Stimulated activated CD4-positive, alpha-beta T cell treated with anti-CD3 and anti-CD28 coated beads, Interleukin-15, amount 100 ng/mL, for 1 hour (primary cell): ENCODE measurements at places on chromosomes 16 and 17.
A peak's percentile ranks its signal among the peaks of the same experiment; 100 is the strongest.

- no peak for DNase-seq
Observed at GRCh38 chr17:38605841-38606645, at the start of gene SRCIN1. TSS of gene SRCIN1 (minus strand) at chr17:38605952. CDS start at chr17:38605705, 247 bp downstream.

- DNase-seq, result no peak
Observed at GRCh38 chr17:21304091-21304490, 19.6 kb downstream of the MAP2K3 start.

DNA sequence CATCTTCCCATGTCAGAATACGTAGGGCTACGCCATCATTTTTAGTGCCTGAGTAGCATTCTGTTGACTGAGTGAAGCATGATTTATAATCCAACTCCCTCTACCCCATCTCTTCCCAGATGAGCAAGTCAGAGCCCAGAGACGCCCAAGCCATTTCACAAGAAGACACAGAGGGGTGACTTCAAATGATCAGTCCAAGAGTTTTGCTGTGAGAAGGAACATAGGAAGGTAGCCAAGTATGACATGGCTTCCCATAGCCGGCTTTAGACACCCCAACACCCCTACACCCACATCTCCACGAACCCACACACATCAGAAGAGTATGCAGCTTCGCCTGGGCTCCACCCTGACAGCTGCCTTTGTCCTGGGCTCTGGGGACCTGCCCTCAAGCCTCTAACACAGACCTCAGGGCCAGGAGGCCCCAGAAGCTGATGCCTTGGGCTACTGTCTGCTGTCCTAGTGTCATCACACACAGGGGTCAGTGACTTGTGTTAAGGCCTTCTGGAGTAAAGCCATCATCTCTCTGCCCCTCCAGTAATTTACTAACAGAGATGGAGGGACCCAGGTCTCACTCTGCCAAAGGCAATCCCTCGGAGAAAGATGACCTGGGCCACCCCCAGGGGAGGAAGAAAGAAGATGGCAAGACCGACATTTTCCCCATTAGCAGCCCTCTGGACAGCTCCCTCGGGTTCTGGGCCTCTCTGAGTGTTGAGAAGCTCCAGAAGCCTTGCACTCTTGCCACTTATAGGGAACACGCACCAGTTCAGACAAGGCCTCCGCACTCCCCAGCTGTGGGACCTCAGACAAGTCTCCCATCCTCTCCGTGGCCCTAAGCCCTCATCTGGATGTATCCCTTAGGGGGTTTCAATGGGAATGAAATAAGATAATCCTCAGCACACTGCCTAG, 38.7 kb upstream of the MRPS23 start:
- DNase-seq, result no peak

DNA sequence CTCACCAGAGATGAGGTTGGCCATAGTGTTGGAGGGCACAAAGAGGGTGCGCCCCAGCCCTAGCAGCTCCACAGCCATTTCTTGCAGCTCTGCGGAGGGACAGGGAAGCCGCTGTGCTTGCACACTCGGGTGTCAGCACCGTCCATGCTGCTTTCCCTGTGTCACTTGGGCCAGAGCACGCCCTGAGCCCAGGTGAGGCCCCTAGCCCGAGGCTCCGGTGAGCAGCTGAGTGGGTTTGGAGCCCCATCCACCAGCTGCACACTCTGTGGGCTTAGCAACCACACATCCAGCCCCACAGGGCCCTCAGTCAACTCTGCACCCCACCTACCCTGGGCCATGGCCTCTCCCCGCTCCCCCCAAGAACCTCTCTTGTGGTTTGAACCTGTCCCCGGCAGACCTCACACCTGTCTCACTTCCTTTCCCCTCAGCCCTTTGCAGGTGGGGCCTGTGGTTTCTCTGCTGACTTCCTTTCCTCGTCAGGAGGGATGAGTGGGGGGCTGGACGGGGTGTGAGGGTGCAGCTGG, 20.7 kb downstream of the TMEM235 start:
- no peak for DNase-seq

DNA sequence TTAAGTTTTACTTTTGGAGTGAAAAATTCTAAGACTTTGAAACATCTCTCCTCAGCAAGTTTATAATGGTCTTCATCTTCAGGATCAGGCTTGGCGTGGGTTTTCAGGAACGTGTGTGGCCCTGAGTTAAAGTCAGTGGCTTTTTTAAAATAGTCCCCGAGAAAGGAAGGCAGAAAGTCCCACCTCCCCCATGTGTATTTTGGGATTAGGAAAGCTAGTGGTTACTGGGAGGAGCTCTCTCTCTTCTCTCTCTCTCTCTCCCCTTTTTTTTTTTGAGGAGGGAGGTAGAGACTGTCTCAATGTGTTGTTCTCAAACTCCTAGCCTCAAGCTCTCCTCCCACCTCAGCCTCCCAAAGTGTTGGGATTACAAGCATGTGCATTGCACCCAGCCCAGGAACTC, 213.2 kb downstream of the IRX3 start:
- DNase-seq, result no peak

GRCh38 chr16:88144028-88144511, 192.8 kb downstream of the BANP start:
- no peak for DNase-seq

DNA sequence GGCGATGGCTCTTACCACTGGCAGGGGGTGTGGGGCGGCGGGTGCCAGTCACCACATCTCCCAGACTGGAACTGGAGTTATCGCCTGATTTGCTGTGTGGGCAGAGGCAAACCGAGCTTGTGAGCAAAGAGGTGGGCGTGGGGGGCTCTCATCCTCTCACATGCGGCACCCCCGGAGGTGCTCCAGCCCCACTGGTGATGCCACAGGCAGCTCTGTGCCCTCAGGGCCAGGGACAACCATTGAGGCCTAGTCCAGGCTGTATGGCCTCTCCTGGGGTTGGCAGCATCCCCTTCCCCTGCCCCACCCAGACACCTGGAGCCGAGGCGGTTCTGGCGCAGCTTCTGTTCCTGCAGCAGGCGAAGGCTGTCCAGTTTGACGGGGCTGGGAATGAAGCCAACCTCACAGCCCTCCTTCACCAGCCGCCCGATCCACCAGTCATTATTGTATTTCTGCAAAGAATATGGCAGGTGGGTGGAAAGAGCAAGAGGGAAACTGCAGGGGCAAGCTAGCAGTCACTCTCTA, 10.9 kb downstream of the CACNB1 start:
- DNase-seq, result no peak

DNA sequence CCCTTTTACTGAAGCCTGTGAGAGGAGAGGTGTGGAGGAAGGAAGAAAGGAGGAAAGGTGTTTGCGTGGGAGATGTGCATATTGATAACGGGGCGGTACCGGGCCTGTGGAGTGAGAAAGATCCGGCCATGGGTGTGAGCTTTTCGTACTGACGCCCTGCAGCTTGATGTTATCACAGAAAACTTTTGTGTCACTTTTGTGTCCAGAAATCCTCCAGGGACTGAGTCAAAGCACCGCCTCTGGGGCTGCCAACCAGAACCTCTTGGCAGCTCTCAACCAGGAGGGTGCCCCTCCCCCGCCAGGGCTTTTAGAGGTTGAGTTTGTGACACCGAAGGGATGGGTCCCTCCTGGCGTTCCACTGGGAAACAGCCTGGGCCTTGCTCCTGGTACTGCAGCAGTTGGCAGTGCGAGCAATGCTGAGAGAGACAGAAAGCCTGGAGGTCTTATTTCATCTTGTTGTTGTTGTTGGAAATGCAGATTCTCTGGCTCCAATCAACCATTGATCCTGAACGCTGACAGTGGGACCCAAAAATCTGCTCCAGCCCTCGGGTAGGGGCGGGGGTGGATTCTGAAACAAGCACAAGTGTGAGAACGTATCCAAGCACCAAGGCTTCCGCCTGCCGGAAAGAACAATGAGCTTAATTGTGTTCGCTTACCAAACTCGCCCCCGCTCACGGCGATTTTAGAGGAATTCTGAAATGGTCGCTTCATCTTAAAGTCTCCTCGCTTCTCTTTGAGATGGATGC, 65.0 kb downstream of the CRISPLD2 start:
- no peak for DNase-seq

GRCh38 chr16:84643180-84643583, 5.1 kb upstream of the KLHL36 start:
- DNase-seq, result no peak

DNA sequence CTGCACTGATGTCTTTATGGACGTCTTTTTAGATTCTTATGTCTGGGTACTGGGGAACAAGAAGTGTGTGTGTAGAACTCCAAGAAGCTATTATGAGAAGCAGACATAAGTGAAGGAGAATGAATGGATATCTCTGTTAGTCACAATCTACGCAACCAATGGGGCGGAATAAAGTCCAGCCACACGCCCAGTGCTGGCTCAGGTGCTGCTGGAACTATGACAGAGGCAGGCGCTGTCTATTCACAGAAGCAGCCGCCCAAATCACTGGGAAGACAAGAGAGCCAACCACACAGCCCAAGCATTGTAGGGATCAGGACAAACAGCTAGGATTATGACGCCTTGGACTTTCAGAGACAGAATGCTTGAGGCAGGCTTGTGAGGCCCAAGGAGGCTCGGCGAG, 43.9 kb upstream of the ICAM2 start:
- no peak for DNase-seq

- peak; percentile 60 for DNase-seq
Observed at GRCh38 chr16:87636050-87636684, 33.9 kb downstream of the JPH3 start.

- DNase-seq, result no peak
Observed at GRCh38 chr16:67927131-67927941, 4.3 kb downstream of the CTRL start.

DNA sequence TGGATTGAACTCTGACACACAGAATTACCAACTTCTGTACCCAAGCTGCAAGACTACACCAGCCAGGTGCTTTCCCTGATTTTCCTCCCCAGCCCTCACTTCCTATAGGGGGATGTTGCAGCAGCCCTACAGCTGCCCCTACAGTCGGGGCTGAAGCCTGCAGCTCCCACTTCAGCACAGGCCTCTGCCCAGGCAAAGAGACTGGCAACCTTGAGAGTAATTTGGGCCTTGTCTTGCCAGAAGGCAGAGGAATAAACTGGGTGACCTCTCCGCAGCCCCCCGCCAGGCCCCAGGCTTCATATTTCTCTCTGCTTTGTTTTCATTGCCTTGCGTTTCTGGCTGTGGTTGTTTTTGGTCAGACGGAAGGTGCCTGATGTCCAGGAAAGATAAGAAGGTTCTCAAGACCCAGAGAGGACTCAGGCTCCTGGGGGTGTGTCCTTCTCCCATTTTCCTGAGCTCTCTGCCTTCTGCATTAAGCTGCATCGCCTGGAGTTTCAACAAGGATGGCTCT, 32.0 kb downstream of the SLC6A4 start:
- DNase-seq, result no peak

DNA sequence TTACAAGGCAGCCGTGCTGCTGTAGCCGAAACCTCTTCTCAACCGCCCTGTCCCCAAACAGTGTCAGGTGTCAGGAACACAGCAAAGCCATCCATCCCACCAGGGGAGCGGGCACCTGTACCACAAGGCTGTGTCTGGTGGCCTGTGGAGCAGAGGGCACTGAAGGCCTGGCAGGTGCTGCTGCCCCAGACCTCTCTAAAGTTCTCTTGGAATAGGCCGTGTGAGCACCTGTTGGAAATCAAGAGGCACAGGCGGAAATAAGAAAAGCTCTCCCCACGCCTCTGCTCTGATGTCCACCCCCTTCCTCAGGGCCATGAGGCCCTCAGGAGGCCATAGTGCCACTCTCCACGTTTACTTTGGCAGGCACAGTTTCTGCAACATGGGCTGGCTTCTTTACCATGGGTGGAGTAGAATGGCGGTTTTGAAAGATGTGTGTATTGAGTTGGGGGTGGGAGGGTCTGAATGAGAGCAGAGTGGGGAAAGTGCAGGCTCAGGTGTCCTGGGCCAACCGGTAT, 99.9 kb upstream of the ZNF750 start:
- no peak for DNase-seq

DNA sequence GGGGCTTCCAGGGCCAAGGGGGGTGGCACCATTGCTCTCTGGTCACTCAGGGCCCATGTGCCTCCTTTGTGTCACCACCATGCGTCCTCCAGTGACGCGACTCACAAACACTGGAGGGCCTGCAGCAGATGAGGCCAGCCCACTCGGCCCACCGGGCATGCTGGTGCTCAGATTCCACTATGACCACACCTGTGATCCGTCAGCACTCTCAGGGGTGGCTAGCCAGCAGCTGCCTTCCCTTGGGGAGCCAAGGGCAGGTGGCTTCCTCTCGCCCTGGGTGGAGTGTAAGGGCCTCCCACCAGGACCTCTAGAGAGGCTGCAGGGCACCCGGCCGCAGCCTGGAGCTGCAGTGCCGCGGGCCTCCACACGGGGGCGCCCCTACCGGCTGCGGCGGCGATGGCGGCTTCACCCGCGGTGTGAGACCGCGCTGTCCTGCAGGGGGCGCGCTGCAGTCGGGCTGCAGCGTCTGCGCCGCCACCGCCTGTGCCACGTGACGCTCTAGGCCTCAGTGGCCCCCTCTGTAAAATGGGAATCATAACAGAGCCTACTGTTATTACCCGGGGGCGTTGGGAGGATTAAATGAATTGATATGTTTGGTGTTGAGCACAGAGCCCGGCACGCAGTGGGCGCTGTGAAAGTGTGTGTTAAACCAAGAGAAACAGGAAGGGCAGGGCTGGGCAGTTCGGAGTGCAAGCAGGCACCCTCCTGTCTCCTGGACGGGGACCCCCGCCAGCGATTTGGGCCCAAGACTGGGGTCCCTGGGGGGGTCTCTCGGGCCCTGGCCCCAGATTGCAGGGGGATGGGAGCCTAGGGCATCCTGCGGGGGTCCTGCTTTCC, 192.4 kb upstream of the GSE1 start:
- DNase-seq, result peak; percentile 61

GRCh38 chr17:12547831-12548230, 117.9 kb upstream of the MYOCD start:
- DNase-seq, result no peak

- DNase-seq, result no peak
Observed at GRCh38 chr17:81701288-81702071, 1.7 kb upstream of the MRPL12 start.

- no peak for DNase-seq
Observed at GRCh38 chr16:89090182-89090630, 3.4 kb upstream of the ACSF3 start.

- peak; percentile 47 for DNase-seq
Observed at GRCh38 chr17:57442914-57443571, 186.7 kb downstream of the MSI2 start.

DNA sequence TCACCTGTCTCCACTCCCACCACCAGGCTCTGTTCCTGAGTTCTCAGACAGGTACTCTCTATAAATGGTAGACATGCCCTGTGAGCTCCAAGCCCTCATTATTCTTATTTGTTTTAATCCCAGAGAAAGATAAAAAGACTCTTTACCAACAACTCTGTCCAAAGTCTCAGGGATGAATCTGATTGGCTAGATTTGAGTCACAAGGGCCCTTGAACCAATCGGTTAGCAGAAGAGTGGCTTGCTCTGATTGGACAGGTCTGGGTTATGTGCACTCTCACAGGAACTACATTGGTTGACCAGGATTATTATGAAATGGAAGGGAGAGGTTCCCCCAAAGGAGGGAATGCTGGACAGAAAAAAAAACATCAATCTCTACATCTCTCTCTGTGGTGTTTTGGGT, 7.5 kb downstream of the COTL1 start:
- DNase-seq, result no peak

- no peak for DNase-seq
Observed at GRCh38 chr17:13337864-13338371, 263.8 kb downstream of the HS3ST3A1 start.

- DNase-seq, result no peak
Observed at GRCh38 chr16:54069601-54070239, 216.9 kb downstream of the IRX3 start.

GRCh38 chr16:79618692-79619050, 18.1 kb upstream of the MAF start:
- no peak for DNase-seq
